ENCODE measurements at places on chromosomes 4 and X.

DNA sequence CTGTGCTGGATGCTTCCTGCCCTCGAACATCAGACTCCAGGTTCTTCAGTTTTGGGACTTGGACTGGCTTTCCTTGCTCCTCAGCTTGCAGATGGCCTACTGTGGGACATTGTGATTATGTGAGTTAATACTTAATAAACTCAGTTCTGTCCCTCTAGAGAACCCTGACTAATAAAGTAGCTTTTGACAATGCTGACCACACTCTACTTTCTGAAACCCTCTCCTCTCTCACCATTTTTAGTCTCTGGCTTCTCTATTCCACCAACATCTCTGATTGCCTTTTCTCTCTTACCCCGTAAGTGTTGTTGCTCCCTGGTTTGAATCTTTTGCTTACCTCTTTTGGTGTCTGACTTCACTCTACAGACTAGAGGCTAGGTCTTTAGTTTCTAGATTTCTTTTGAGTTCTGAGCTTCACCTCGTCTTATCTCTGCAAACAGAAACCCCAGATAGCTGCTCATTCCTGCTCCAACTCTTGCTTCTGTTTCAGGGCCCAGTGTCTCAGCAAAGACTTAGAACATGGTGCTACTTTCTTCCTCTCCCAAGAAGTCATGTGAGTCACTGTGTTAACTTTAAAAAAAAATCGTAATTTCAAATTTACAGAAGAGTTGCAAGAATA is 11.4 kb downstream of the TMSB4X start:
- DNase-seq = no peak

- DNase-seq = no peak
Measured at GRCh38 chr4:47383829-47384427, 79.6 kb downstream of the COMMD8 start.

GRCh38 chrX:22345884-22346283 is 73.2 kb downstream of the CBLL2 start:
- no peak for DNase-seq

DNA sequence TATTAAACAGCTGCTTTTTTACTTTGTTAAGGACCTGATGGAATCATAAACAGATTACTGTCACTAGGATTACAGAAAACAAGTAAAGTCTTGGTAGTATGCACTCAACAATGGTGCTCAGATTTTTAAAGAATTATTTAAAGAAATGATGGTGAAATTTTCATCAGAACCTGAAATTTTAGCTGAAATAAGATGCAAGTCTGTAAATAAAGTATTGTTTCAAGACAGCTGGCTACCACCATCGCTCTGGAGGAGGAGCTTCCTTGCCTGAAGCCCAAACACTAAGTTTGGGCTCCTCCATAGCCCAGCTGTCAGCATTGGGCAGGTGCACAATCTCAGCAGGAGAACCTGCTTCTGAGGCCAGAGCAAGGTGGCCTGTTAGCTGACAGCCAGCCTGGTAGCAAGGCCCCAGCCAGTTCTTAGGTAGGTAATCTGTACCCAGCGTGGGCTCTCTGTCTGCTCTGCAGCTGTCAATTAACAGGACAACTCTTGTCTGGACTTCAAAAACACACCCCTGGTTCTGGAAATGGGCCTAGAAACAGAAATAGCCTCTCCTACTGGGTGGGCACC is 4.6 kb downstream of the GAB1 start:
- DNase-seq = no peak

DNA sequence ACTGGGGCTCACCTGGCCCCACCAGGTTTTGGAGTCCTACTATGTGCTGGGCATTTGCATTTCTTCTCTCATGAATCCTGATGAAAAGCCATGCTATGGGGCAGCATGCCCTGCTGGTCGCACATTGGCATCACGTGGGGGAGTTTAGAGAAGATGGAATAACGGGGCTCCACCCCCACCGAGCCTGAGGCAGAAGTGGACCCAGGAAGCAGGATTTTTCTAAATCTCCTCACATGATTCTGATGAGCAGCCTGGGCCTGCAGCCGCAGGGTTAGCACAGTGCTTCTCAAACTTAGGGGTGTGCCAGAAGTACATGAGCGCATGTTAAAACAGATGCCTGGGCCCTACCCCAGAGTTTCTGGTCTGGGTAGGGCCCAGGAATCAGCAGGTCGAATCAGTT is 4.6 kb upstream of the SORCS2 start:
- no peak for DNase-seq

- DNase-seq = no peak
Measured at GRCh38 chr4:116480546-116480945, 604.8 kb downstream of the TRAM1L1 start.

GRCh38 chrX:83260288-83260687 is 247.8 kb upstream of the POU3F4 start:
- DNase-seq = no peak

DNA sequence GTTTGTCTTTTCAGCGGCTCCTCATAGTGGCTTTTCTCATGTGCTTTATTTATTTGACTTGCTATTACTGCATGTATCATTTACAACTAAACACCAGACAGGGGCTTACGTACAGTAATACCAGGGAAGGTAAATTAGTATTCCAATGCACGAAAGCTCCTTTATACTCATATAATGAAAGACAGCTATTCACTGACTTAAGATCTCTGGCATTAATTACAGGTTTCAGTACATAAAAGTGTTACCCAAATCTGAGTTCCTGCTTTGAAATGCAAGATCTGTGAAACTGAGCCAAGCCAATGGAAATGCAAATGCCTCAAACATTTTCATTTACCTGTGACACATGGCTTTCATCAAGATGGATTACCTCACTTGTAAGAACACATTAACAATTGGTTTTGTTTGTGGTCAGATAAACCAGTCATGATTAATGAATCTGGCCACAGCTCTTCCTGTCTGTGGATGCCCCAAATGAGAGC is 107.2 kb downstream of the ANAPC4 start:
- no peak for DNase-seq

DNA sequence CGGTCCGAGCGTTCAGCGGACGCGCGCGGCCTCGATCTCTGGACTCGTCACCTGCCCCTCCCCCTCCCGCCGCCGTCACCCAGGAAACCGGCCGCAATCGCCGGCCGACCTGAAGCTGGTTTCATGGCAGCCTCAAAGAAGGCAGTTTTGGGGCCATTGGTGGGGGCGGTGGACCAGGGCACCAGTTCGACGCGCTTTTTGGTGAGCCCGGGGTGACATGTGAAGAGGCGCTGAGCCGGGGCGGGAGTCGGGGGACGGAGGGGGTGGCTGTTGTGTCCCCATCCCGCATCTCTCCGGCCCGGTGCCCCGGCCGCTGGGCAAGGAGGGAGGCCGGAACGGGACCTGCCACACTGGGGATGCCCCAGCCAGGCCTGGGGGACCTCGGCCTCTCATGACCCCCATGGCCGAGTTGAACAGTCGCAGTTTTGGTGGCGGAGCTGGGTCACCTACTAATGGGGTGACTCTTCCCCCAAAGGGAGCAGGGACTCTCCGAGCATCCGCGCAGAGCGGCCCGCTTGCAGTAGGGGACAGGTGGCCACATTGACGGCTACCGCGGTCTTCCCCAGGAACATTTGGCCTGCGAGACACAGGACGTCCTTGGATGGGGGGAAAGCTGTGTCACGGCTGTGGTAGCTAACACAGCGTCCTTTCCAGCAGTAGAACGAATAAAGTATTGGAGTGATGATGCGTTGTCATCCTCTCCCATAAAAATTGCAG is at the start of gene GK:
GK (plus strand) TSS at position 9 of the 717 bp plus-strand sequence; CDS start at position 124, 115 bp downstream.
- no peak for DNase-seq

DNA sequence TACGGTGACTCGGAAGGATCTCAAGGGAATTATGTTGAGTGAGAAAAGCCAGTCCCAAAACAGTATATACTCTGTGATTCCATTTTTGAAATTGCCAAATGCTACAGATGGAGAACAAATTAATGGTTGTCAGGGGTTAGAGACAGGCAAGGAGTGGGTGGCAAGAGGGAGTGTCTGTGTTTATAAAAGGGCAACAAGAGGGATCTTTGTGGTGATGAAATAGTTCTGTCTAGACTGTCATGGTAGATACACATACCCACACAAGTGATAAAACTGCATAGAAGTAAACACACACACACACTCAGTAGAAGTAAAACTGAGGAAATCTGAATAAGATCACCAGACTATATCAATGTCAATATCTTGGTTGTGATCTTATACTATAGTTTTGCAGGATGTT is 92.7 kb downstream of the CD99L2 start:
- DNase-seq = no peak

DNA sequence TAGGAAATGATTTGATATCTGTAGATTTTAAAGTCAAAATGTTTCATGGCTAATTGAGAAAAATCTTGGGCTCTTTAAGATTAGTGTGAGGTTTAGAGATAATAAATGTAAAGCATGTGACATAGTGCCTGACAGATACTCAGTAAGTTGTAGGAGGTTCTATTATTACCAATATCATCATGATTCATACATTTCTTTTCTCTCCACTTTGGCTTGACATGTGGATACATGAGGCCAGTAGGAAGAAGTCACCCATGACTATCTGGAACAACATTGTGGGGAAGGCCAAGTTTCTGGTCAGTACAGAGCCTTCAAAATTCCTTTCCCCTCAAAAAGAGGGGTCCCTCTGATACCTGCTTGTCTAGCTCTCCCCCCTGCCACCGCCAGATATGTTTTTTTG is 91.2 kb upstream of the SORBS2 start:
- DNase-seq = no peak

DNA sequence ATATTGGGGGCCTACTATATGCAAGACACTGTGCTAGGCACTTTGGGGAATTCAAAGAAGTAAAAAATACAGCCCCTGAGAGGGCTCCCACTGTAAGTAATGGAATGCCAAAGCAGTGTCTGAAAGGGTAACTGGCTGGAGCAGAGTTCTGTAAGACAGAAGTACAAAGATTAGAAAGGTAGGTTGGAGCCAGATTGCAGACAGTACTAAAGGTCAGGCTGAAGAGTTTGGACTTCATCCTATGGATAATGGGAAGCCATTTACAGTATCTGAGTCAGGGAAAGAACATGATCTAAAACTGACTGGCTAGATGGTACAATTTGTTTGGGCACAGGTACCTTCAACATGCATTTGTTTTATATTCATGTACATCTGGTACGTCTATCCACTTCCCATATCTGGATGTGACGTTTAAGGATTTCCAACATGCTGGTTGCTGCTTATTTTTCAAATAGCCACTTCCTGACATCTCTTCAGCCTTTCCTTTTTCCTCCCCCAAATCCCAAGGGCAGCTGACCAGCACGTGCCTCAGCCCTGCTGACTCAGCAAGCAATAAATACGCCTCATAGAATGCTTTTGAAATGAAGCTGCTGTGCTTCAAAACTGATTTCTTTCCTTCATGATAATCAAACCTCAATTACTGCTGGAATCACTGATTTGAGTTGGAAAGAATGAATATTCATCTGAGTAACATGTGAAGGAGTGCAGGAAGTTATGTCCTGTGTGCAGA is 9.5 kb downstream of the ENOX2 start:
- peak; percentile 53 for DNase-seq

DNA sequence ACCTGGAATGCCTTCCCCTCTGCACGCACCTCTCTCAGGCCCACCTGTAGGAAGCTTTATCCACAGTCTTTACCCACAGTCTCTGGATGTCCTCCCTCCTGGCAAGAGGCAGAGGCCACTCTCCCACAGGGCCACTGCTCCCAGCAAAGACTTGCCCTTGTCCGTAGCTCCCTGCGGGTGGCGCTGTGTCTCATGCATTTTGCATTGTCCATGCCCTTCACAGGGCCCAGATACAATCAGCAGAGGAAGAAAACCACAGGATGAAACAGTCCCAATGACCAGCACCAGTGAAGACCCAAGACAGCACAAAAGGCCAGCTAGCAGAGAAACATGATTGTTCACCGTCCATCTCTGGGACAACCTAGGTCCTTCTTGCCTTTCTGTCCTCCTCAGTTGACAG is 2.1 kb upstream of the NSG1 start:
- no peak for DNase-seq

DNA sequence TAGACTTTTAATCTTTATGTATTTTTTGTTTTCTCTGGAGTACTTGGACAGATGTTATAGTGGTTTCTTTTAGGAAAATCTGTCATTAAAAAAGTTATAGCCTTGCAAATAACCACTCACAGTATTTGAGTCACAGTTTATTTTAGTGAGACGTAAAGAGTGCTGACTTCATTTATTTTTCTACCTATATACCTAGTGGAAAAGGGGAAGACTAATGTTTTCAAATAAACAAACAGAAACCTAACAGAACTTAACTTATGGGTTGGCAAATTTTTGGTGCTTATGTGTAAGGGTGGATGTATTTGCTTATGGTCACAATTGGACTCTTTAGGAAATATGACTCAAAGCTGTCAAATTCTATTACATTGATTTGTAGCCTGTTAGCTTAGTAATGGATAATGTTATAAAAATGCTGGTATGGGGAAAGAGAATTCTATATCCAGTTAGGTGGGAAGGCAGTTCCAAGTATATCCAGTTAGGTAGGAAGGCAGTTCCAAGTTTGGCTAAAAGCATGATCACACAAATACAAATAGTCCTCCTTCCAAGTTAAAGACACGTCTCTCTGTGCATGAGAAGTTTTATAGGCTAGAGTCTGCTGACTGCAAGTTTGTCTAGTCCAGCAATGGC is 61.9 kb downstream of the SLC9A6 start:
- DNase-seq = no peak

- no peak for DNase-seq
Measured at GRCh38 chr4:67328018-67328278, 217.4 kb downstream of the CENPC start.

DNA sequence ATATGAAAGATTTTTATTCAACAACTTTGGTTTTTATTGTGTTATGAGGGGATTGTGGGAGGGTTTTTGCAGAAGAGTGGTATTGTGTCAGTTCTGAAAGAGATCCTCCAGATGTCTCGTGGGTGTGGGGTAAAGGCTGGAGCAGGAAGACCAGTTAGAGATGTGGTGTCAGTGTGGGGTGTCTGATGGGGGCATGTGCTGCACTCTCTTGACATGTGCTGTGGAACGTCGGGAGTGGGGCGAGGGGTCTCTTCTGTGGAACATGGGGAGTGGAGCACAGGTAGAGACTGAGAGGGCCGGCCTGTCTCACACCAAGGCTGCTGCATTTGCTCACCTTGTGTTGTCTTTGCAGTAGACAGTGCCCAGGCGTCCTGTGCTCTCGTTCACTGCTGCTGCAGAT is 37.6 kb downstream of the FAM193A start:
- no peak for DNase-seq

GRCh38 chr4:3021627-3022026 is 52.7 kb downstream of the HTT-AS start:
- DNase-seq = no peak

DNA sequence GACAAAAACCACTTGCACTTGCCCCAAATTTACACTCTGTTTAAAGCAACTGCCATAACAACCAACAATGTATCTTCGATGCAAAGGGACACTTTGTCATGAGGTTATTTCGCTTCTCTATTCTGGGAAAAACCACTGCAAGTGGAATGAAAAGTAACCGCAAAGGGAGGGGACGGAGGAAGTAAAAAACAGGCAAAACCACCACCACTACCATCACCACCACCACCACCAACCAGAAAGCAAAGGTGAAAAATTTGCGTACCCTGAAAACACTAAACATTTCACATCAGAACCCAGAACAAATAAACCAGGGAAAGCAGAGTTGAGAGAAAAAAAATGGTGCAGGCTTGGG is 1.2 kb upstream of the N4BP2 start:
- DNase-seq = no peak

- no peak for DNase-seq
Measured at GRCh38 chr4:97845758-97846157, 297.5 kb downstream of the STPG2 start.
